Right forelimb (tissue), 1 donor: ENCODE measurements at places on chromosomes 2 and 18.

GRCh38 chr2:157508676-157509075 lies 64.8 kb upstream of the CYTIP start:
- DNase-seq: no peak

GRCh38 chr2:217105733-217106649 lies 246.1 kb upstream of the TNP1 start:
- no peak for DNase-seq

GRCh38 chr2:108612153-108612513 lies 77.9 kb downstream of the LIMS1 start:
- DNase-seq: no peak

DNA sequence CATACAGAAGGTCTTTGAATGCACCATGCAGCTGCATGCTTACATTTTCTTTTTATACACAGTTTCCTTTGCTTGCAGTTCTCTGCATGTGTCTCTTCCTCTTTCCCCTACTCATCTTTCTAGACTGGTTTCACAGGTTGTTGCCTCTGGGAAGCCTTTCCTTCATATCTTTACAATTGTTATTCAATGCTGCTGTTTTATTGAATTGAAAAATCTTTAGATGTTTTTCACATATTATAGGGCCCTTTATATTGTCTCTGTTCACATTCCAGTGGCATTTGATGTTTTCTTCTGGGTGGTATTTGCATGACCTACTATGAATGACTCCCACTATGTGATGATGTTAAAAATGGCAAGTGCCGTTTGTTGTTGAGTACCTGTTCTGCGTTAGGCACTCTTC lies 91.1 kb downstream of the DIS3L2 start:
- no peak for DNase-seq
